Bronchial epithelial cell (primary cell): ENCODE measurements at places on chromosomes 1 and 21.
A peak's percentile ranks its signal among the peaks of the same experiment; 100 is the strongest.

DNA sequence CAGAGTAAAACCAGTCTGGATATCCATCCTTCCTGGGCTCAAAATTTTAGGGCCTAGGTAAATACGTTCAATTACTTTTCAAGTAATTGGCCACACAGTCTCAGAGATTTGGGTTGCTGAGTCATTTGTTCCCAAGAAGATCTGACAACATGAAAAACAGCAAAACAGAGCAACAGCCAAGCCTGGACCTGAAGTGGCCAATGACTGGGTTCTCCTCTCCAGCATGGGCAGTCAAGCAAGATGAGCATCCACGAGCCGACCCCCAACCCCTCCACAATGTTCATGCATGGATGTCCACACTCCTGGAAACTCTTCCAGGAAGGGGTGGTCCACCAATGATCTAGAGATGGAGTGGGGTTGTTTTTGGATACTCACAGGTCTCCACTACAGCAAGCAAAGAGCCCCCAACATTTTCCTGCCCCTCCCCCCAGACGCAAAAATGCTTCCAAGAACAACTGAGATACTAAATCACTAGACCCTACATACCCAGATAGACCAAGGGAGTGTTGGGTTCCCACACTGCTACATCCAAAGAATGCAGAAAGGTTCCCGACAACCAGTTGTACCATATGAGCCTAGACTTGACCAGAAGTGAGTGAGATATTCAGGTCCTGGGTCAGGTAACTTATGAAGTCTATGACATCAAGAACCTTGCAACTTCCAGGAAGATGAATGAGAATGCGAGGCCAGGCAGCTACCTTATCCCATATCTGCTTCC, 73.0 kb downstream of the CD46 start:
- DNase-seq = peak; percentile 67

DNA sequence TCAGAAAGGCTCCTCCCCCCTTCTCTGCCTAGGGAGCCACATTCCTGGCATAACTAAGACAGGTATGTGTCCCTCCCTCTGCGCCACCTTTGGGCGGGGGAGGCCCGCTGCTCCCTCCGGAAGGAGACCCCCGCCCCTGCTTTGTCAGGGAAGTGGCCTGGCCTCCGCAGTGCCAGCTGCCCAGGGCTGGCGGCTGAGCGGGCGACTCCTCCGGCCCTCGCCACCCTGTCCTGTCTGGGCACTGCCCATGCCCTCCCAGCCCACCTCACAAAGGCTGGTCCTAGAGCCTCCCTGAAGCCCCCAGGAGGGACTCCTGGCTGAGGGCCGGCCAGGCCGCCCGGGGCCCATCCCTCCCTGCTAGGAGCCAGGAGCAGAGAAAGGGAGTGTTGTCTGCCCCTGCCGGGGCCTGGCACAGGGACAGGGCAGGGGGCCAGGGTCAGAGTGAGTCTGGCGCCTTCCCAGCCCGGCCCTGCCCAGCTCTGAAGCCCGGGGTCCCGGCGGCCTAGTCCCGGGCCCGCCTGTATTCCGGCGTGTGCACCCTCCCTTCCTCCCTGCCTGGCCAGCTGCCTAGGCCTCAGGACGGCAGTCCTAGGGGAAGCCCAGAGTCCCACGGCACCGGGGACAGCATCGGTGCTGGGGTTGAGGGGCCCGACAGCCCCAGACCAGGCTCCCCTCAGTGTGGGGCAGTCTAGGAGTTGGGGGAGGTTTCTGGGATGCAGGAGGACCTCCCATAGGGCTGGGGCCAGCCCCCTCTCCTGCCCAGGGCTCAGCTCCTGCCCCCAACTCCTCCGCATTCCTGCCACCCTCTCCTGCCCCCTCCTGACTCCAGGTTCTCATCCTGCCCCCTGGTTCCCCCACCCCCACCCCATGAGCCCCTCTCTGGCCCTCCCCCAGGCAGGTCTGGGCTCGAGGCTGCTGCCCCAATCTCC, 5.1 kb downstream of the AGRN start:
- peak; percentile 83 for DNase-seq

DNA sequence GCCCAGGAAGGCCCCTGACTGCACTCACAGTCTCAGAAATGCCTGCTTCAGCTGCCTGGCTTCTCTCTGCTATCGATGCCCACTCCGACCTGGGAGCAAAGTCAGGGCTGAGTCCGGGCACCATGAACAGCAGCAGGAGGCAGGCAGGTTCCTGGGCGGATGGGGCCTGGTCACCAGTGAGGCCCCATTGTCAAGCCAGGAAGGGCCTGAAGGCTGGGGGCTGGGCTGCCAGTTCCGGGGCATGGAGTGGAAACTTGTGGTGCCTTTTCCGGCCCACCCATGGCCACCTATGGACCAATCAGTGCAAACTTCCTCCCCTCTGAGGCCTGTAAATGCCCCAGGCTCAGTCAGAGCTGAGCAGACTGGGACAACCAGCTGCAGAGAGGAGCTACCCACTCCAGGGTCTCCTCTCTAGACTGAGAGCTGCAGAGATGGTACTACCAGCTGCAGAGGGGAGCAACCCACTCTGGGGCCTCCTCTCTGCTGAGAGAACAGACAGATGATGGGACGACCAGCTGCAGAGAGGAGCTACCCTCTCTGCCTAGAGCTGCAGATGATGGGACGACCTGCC, 286.5 kb downstream of the SMYD3 start:
- DNase-seq = no peak

DNA sequence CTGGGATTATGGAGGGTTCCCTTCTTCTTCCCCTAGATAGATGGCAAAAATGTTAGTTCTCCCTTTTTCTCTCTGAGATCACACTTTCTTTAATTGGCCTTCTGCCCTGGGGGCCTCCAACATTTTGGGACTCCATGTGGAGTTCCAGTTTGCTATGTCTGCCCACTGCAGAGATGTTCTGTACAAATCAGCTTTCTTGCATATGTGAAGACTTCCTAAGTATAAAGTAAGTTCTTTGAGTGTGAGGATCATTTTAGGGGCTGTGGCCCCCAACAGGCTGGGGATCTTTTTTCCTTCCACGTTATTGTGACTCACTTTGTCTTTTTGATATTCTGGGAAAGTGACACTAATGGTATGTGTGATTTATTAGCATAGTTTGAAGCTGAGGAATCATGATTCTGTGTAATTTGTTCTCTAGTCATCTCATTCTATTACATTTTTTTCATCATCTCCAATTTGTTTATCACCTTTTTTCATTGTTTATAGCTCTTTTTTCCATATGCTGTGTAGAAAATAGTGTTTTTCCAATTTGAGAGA, 48.2 kb downstream of the HHAT start:
- no peak for DNase-seq

DNA sequence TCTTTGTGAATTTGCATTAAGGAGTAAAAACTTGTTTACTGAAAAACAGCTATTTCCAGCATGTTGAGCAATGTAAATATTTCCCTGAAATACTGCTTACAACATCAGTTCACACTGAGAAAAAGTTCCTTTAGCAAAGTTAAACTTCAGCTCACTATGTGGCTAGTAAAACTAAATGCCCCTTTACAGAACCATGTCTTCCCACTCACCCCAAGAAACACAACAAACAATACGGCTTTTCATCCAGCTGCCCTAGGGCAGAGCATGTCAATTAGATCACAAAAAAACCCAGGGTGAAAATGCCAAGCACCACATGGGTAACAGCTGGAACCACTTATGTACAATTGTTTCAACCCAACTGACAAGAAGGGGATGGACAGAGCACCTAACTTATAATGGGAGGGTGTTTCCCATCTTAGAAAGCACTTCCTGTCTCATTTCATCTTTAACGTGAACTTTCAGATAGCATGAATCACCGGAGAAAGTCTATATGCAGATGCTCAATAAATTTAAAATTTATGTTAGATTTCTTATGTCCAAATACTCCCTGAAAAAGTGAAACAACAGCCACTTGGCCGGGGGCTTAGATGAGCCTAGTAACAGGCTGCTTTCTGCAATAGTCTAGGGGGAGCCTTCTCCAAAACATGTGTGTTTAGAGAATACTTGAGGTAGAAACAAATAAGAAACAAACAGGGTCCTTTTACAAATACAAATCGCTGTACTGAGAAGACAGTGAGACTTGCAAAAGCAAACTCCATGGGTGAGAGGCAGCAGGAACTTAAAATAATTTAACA, 6.6 kb downstream of the NID1 start:
- no peak for DNase-seq

DNA sequence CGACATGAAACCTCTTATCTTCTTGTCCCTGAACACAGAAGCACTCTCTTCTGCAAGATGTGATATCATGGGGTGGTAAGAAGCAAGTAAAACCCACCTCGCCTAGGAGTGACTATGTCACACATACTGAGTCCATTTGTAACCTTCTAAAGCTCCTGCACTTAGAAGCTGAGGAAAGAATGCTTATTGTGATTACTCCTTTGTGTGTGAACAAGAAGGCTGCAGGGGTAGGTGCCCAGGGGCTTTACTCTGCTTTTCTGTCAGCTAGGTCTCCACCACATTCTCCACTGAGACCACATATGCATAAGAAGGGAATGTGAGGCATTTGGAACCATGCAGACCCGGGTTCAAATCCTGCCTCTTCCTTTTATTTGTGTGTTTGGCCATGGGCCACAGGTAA, 144.3 kb downstream of the DMRTA2 start:
- no peak for DNase-seq

DNA sequence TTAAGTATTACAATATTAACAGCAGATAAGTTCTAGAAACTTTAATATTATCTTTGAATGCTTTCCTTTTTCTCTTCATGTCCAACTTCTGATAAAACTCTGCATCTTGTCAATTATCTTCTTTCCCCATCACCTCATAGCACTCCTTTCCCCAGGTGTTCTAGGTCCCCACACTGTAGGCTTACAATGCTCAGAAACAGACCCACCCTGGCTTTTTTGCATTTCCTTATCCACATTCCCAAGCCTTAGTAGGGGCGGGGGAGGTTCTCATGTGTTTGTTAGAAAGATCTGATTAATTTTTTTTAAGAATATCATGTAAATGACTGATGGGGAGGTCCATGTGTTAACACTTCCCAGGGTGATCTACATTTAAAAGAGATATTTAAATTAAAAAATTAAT, 63.9 kb downstream of the PLPPR4 start:
- DNase-seq = no peak

- DNase-seq = no peak
Observed at GRCh38 chr1:22375601-22376000, 76.0 kb upstream of the ZBTB40 start.

GRCh38 chr1:47024141-47024801, 802 bp downstream of the CYP4X1 start:
- no peak for DNase-seq

GRCh38 chr1:186050360-186050759, 316.2 kb downstream of the HMCN1 start:
- peak; percentile 94 for DNase-seq

- DNase-seq = no peak
Observed at GRCh38 chr1:192201303-192201702, 43.0 kb downstream of the RGS18 start.

DNA sequence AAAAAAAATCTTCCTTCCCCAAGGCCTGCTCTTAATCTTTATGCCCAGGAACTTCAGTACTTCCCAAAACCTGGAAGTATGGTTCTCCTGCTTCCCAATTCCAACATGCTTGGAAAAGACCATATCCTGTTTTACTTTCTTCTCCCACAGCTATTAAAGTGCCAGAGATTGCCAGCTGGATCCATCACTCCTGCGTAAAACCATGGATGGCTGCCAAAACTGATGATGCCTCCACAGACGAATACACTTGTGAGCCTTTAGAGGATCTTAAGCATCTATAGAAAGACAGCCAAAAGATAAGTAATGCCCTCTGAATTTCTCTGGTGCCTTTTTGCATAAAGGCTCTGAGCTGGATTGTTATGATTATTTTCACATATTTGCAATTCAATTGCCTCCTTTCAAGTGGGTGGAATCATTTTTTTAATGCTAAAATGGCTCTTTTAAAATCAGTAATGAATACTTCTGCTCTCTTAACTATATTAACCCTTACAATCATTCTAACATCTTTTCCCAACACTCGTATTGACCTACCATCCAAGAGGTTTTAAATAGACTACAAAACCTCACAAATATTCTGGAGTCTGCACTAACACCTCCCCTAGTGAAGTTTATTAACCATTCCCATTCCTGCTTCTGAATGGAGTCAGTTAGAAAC, 1807.8 kb downstream of the BRINP3 start:
- DNase-seq = peak; percentile 23

- peak; percentile 18 for DNase-seq
Observed at GRCh38 chr1:80594013-80594412, 1206.7 kb upstream of the ADGRL2 start.

DNA sequence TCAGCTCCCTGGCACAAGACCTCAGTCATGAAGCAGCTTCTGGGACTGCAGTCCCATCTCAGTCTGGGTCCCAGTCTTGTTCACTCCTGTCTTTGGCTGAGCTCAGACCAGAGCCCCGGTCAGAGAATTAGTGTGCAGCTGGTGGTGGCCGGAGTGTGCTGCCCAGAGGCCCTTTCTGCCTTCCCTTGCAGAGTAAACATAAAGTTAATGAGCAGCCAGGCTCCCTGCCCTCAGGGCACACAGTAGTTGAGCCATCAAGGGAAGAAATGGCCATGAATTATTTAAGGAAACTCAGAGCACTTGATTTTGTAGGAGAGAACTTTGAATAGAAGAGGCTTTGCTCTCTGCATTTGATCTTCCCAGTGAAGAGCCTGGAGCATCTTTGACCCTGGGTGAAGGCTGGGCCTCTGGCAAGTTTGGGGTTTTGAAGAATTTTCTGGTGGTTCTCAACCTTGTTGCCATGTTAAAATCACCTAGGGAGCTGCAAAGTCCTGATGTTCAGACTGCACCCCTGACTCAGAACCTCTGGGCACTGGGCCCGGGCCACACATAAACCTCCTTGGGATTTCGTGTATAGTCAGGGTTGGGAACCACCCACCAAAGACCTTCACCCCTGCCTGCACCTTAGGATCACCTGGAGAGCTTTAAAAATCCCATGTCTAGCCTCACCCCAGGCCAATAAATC, 26.4 kb upstream of the SELENON start:
- peak; percentile 20 for DNase-seq

GRCh38 chr1:11839727-11840705, 7.6 kb downstream of the NPPA start:
- DNase-seq = no peak

DNA sequence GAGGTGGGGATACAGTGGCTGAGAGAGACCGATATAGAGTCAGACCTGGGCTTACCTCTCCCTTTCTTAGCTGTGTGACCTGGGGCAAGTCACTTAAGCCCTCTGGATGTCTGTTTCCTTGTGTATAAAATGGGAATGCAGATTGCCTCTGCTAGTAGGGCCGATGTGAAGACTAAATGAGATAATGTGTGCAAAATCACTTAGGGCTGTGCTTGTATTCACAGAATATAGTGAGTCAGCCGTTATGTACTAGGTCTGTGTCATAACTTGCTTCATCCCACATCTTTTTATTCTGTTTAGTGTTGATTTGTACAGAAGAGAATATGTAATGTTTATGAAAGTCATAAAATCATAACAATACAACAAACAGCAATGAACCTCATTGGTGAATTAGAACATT, 56.0 kb downstream of the PTPRU start:
- DNase-seq = peak; percentile 64

GRCh38 chr1:150622303-150622975, 7.0 kb downstream of the ENSA start:
- DNase-seq = no peak
